ENCODE measurements at places on chromosomes 1 and 21. TPM values are rescaled to one million over a fixed set of nuclear protein-coding genes. Genes with fewer than 3 reads are reported as not detected.

Gene TP73
- total RNA-seq = 0.49 TPM

Gene EVA1B
- total RNA-seq = 13.6 TPM

Gene LCE2B
- not detected for total RNA-seq

Gene LDLRAD1
- not detected for total RNA-seq

Gene IGFN1
- not detected for total RNA-seq

GRCh38 chr1:18608534-18608933 lies 22.1 kb upstream of the PAX7 start:
- DNase-seq = no peak
- no peak overlapping the region for H3K27ac ChIP-seq
- H3K36me3 ChIP-seq = no peaks in the 10 kb centered on the region
- H3K27me3 ChIP-seq = peaks cover 4% of the 10 kb centered on the region
- H3K4me1 ChIP-seq = no peaks in the 10 kb centered on the region
- no peak overlapping the region for H3K4me3 ChIP-seq

DNA sequence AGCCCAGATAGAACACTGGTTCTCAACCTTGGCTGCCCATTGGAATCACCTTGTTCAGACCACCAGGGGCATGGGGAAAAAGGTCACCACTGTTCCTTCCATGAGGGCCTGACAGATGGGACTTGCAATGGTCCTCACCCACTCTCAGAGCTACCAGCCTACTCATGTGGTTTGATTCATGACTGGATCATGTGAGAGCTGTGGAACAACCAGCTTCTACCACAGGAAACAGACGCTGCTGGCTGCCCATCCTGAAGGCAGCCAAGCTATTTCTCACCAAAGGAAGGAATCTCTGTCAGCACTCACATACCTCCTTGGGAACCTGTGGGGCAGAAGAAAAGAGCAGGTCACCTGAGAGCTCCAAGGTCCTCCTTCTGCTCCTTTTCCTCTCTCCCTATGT lies 53.6 kb downstream of the CAPN8 start:
- no peaks in the 10 kb centered on the region for H3K27me3 ChIP-seq
- DNase-seq = no peak
- H3K4me3 ChIP-seq = no peak overlapping the region
- H3K36me3 ChIP-seq = no peaks in the 10 kb centered on the region

All from CD8-positive, alpha-beta memory T cell (primary cell).